ENCODE measurements at places on chromosomes 5 and 9.

DNA sequence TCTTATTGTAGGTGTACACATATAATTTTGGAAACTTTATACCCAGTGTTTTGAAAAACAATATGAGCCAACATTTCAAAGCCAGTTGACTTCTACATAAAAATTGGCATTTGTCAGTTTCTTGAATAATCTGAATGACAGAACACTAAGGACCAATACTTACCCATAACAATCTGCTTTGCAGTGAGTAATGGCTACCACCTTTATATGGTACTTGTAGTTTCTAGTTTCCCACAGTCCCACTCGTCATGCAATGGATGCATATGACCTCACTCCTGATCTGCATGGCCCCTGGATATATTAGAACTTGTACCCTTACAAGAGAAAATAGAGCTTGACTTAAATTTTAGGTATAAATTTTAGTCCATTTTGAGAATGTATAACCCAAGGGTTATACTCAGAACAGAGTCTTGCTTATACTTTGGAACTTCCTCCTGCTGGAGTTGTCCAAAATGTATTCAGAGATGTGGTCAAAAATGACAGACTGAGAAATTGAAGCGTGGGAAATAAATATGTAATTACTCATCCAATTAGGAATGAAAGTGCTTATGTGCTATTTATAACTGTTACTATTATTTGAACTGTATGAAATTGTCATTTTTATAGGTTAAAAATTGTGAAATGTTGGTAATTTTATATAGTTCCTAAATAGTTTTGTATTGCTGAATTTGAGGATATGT is 19.5 kb downstream of the XRCC4 start:
- peak; percentile 69 for DNase-seq

- no peak for DNase-seq
Measured at GRCh38 chr5:9834871-9835770, 205.0 kb upstream of the TAS2R1 start.

GRCh38 chr9:31390403-31391025 is 993.9 kb upstream of the ACO1 start:
- no peak for DNase-seq

DNA sequence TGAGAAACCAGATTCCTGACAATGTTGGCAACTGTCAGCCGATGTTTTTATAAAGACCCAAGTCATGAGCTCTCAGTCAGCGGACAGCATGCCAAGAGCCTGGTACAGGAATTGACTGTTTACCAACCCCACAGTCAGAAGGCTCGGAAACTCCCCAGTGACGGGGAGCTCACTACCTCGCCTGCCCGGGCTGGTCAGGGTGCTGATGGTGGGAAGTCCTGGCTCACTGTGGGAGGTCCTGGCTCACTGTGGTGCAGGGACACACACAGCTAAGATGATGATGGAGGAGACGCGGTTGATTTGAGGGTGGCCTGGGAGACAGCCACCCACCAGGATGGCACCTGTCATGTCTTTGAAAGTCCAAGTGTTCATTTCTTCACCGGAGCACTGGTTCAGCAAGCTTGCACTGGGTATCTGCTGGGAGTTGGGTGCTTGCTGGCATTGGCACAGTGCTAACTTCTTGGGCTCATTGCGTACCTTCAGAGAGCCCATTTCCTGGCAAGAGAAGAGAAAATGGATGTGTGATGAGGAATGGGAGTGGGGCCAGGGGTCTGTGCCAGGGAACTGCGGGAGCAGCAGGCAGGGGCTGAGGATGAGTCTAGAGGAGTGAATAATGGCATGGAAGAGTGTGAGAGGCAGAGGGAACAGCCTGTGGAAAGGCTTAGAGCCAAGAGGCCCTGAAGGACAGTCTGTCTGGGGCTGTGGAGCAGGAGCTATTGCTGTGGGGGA is 15.3 kb downstream of the ASS1 start:
- no peak for DNase-seq

DNA sequence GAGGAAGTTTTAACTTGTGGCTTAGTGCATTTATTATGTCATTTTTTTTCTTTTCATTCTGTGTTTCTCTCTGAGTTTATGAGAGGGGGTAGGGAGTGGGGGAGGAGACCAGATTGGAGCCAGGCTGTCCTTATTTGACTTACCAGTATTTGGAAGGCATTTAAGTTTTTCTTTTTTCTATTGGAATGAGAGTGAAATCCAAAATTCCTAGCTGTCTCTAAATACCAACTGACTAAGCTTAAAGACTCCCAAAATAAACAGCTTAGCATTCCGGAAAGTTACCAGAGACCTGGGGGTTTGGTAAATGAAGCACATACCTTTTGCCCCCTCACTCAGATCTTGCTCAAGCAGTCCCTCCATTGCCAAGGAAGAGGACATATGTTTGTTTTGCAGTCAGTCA is 581.9 kb upstream of the BRINP1 start:
- peak; percentile 95 for DNase-seq

GRCh38 chr9:109186857-109187520 is 19.9 kb upstream of the FRRS1L start:
- no peak for DNase-seq

GRCh38 chr5:35374584-35374983 is 144.3 kb upstream of the PRLR start:
- no peak for DNase-seq

- no peak for DNase-seq
Measured at GRCh38 chr5:177124486-177124991, 9.0 kb upstream of the NSD1 start.

DNA sequence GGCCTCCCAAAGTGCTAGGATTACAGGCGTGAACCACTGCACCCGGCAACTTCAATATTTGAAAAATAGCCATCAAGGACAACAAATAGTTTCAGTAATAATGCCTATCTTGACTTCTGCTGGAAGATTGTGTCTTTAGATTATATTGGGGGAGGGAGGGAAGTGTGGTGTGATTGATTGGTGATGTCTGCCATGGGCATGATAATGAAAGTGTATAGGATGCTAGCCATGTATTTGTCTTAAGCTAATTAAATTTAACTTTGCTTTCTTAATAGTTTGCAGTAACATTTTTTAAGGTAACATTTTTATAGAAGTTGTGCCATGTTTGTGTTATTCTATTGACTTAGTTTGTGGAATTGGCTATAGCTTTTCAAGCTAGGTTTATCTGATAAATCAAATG is 4.6 kb downstream of the JMY start:
- no peak for DNase-seq

DNA sequence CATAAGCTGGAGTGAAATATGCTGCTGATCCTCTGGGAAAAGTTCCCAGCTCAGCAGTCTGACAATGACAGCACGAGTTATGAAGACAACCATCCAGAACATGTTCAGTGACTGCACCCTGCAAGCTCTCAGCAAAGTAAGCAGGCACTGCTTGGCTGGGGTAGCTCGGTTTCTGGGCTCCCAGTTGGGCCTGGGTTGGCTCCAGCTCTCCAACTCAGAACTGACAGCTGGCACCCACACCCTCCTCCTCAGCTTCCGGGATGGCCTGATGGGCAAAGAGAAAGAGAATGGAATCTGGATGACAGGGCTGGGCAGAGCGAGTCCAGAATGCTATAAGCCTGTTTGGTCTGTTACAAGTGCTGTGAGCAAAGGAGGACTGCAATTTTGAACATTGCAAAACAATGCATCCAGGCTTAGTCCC is 185.0 kb downstream of the CSNK1G3 start:
- no peak for DNase-seq

DNA sequence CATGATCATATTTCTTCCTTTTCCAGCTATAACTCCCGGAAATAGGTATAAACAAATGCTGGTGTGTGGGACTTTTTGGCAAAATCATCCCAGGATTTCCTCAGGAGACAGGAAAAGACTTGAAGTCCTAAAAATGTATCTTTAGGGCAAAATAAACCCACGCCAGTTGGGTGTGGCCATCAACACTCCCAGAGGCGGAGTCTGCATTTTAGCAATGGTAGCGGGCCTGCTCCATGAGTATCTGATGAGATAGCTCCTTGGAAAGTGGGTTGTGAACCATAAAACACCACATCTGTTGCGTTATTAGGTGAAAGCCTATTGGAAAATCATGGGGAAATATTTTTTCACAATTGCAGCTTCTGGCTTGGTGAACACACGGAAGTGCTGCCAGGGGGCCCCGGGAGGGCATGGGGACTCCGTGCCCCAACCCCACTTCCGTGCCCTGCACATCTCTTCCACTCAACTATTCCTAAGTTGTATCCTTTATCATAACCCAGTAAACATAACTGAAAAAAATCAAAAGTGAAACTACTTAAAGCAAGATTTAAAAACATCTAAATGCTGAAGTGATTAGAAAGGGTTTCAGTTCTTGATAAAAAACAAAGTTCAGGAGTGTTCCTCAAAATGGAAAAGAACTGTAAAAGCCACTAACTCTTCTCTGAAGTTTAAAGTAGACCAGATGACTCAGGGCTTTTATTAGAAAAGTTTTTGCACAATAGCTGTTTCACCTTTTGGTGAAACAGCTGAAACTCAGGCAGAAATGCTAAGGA is 111.2 kb downstream of the LRRC70 start:
- DNase-seq = no peak

DNA sequence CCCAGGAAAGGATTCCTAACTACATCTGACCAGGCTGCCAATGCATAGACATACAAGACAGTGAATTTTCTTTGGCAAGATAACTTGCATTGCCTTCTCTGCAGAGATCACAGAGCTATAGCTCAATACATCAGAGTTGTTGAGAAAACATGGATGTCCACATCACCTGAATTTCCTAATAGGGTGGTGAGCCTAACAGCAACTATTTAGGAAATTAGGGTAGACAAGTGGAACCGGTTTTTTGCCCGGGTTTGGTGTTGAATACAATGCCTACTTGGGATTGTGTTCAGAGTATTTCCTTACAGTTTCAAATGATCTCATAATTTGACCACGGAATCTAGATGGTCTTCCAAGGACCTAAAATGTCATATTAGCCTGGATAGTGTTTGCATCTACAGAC is 262.7 kb downstream of the KIF4B start:
- no peak for DNase-seq

- peak; percentile 54 for DNase-seq
Measured at GRCh38 chr5:17373814-17374556, 124.0 kb upstream of the TAF11L2 start.
